ENCODE measurements at places on chromosomes 5 and 9.

DNA sequence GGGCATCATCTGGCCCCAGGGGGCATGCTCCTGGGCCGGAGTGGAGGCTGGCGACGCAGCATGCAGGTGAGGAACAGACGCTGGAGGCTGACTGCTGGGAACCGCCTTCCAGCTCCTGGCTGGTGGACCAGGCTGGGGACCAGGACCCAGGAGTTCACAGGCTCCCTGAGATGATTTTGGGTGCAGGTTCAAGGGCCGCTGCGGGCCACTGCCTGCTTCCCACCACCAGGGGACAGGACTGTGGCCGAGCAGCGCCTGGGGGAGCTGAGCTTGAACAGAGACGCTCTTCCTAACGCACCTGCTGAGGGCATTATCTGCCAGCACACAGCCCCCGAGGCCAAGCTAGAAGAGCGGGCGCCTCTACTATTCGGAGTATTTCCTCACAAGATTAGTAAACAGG is 132.1 kb upstream of the RAPGEF1 start:
- no peak for DNase-seq

DNA sequence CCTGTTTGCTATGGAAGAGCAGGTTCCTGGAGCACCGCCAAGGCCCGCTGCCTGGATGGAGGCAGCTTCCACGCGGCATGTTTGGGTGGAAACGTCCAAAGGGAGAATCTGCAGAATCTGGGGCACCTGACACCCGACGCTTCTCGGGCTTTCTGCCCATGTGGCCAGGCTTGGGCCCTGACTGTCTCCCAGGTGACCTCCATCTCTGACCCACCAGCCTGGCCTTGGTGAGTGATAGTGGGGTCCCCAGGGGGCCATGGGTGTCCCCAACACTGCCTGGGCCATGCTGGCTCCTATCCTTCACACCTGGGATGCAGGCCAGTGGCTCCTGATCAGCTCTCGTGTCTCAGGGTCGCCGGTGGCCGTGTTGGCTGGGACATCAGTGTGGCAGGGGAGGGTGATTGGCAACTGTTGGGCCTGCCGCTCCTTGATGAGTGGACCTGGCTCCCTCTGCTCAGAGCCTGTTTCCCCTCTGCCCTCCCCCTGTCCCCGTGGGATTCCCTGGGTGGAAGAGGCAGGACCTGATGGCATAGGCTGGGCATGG is 34.0 kb downstream of the GLT6D1 start:
- no peak for DNase-seq

DNA sequence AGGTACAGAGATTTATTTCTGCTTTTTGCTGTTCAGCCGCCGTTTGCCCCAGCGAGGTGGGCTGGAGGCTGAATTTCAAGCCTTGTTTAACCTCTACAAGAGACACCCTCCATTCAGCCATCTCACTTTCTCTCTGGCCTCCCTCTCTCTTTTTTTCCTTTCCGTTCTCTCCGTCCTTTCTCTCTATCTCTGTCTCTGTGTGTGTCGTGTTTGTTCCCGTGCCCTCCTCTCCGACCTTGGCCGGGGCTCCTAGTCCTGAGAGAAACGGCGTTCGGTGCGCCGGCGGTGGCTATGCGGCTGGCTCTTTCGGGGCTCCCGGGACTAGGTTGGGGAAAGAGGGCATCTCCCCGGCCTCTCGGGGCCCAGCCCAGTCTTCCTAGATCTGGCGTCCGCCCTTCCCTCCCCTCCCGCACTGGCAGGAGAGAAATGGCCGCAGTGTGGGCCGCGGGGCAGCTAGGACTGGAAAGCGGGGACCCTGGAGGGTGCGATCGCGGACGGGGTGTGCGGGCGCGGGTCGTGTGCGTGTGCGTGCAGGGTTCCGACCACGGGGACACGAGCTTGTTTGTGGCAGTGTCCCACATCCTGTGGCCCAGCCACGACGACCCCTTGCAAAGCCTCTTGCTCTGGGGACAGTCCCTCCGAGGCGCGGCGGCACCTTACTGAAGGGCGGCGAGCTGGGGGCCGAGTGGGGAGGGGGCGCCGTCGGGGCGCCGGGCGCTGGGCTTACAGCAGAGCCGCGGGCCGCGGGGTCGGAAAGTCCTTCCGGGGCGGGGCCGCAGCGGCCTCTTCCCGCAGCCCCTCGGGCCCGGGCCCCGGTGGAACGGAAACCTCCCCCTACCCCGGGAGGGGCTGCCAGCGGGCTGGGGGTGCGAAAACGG is 5.7 kb downstream of the LHX2 start:
- no peak for DNase-seq

- DNase-seq = no peak
Observed at GRCh38 chr9:95150903-95151302, 166.6 kb downstream of the FANCC start.

DNA sequence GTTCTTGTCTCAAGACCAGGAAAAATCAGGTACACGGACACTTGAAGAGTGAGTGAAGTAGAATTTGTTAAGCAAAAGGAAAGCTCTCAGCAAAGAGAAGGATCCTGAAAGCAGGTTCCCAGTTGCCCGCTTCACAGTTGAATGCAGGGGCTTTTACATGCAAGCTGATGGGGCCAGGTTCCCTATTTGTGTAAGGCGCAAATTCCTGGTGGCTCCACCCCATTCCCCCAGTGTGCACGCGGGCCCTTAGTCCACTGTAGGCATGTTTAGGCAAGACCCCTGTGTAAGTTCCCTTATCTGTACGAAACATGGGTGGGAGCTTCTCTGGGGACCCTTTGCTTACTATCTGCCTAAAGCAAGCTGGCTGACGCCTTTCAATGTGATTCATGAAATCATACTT is 2.7 kb upstream of the AGTPBP1 start:
- no peak for DNase-seq

DNA sequence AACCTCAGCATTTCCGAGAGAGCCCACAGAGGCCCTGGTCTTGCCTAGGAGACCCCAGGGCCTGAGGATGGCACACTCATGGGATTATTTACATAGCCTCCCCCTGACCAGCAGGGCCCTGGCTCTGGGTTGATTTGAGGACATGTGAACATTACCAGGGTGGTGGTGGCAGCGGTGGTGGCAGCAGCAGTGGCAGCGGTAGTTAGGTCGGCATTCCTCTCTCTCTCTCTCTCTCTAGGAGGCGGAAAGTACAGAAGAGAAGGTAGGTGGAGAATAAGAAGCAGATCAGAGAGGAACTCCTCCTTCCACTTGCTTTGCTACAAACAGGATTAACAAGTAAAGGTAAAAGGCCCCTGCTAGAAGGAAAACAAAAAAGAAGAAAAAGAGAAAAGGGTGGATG is 39.3 kb downstream of the B4GALT1 start:
- no peak for DNase-seq

- no peak for DNase-seq
Observed at GRCh38 chr5:72301557-72301956, 18.5 kb downstream of the MRPS27 start.

DNA sequence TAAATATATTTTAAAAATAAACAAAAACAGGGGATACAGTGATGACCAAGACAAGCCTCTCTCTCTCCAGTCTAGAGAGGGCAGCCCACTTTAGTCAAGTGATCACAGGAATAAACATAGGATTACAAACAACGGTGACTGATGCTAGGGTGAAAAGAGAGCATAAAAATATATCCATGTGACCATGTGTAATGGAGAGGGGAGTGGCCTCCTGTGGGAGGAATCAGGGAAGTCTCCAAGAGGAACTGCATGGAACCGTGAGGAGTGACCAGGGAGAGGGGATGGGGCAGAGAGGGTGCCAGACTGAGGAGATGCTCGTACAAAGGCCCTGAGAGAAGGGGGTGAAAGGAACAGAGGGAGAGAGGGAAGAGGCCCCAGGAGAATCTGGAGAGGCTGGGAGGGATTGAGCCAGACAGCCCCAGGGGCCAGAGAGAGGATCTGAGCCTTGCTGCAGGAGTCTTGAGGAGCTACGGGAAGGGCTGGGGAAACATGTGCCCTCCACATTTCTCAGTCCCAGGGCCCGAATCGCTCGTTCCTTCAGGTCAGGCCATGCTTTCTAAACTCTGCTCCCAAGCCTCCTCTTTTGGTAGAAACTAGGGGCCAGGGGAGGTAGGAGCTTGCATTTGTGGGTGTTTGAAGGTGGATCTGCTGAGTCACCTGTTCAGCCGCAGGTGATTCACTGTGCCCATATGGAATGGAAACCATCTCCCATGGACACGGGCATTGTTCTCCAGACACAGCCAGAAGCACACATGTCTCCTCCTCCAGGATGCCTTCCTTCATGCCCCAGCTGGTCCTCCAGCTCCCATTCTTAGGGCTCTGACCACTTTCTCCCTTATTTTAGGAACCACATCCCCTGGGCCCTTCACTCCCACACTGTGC is 63.8 kb downstream of the PAX5 start:
- no peak for DNase-seq

- no peak for DNase-seq
Observed at GRCh38 chr9:129487658-129488483, 133.0 kb downstream of the C9orf50 start.

DNA sequence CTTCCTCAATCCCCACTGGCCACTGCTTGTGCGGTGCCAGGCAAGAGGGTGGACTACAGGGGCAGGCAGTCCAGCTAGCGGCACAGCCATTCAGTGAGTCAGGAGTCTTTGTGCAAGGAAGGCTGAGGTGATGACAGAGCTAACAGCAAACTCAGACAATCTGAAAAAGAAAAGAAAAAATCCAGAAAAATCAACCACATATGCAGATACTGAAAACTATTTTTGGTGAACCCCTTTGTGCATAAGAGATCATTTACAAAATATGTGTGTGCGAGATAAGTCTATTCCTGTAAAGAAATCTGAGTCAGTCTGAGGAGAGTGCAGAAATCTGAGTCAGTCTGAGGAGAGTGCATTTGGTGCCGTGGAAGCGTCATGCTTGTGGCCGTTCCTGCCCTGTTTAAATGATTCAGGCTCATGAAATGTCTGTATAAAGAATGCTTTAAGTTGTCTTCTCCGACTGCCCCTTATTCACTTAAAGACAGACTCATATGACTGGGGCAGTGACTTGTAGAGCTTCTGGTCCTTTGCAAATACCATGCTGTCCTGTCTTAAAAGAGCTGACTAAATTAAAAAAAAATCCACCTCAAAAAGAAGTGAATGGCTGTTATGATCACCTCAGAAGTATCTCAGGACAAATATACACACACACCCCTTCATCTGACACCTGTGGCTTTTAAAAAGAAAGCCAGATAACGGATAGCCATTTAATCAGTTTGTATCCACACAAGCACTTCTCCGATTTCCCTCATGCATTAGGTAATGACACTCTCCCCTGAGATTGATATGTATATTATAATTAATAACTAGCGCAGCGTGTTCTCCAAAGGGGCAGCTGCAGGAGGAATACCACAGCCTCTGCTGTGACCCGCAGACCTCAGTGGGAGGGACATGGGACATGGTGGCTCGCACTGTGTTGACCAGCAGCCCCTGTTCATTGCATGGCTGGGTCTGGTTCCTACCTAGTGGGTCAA is 47.3 kb downstream of the TRIO start:
- DNase-seq = no peak

DNA sequence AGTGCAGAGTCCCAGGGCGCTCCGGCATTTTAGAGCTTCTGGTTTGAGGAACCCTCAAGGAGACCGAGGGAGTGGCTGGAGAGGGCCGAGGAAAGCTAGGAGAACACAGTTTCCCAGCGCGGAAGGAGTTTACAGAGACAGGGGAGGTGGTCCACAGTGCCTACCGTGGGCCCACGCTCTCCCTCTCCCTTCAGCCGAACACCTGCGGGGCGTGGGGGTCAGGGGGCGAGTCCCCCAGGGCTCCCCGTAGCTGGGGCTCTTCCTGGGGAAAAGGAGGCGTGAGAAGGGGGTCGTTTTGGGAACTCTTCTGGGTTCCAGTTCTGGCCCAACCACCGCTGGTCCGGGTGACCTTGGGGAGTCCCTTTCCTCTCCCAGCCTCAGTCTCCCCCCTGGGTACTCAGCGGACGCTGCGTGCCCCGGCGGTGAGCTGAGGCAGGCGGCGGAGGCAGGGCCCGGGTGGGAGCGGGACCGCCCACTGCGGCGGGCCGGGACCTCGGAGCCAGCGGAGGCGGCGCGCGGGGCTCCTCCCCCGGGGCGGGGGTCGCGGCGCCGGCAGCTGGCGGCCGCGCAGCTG is 368 bp upstream of the FRMPD1 start:
- no peak for DNase-seq

DNA sequence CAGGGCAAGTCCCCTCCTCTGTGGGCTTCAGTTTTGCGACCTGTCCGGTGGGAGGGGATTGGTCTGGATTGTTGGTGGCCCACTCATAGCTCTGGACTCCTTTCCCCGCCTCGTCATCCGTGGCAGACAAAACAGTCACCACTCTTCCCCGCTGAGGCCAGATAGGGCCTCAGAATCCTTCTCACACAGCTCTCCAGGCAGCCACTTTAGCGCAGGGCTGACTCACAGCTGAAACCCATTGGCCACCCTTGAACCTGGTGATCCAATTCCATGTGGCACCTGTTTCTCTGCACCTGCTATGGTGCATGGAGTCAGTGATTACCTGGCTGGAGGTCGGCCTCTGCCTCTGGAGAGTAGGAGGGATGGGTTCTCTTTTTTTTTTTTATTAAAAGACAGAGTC is 15.8 kb upstream of the CACFD1 start:
- no peak for DNase-seq

DNA sequence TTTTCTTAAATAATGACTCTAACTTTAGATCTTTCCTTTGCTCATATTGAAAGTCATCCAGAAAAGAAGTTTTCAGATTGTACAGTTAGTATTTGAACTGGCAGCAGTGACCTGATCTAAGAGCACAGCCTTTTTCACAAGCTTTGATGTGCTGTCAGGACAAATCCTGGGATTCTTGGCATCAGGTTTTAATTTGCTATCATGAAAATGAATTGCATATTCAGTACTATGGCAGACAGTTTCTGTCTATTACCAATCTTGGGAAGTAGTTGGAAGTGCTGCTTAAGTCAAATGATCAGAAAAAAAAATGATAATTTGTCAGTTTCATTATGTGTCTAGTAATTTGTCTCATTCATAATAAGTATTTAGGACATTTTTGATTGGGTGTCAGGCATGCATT is 925.6 kb upstream of the ARRDC3 start:
- DNase-seq = no peak

DNA sequence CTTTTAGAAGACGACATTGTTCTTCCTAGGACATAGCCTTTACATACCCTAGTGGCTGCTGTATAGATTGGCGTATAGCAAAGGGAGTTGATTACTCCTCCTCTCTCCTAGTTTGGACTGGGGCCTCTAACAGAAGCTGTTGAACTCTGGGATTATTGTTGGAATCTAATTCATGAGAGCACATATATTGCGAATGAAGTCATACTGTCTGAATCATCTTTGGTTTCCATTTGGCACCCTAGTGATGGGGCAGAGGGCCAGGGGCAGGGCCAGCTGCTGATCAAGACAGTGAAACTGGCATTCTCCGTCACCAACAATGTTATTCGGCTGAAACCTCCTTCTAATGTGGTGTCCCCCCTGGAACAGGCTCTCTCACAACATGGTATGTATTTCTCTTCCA is 40.3 kb downstream of the NUP188 start:
- no peak for DNase-seq

GRCh38 chr5:171738501-171738900 is 47.1 kb upstream of the SMIM23 start:
- no peak for DNase-seq

Measured in activated effector memory CD4-positive, alpha-beta T cell treated with Interleukin-2 at 50 U/mL for 16 hours (primary cell).